Left ventricle myocardium inferior (tissue), 1 donor: ENCODE measurements at places on chromosomes 13 and 19.
A peak's percentile ranks its signal among the peaks of the same experiment; 100 is the strongest.

GRCh38 chr13:95492044-95492801 lies 60.3 kb upstream of the CLDN10 start:
- H3K4me3 ChIP-seq: no peak overlapping the region
- no peaks in the 10 kb centered on the region for H3K36me3 ChIP-seq
- H3K4me1 ChIP-seq: peaks cover 5% of the 10 kb centered on the region
- H3K27ac ChIP-seq: no peak overlapping the region

DNA sequence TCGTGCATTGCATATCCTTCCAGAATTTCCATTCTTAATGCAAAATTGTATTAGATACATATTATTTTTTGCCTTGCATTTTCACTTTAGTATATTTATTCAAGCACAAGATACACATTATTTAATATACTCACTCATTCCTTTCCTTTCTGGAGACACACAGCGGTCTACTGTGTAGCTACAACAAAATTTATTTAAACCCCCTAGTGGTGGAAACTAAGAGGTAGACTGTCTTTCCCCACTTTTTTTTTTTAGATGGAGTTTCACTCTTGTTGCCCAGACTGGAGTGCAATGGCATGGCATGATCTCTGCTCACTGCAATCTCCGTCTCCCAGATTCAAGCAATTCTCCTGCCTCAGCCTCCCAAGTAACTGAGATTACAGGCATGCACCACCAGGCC lies 2040.3 kb upstream of the PCDH20 start:
- no peak for DNase-seq
- H3K4me1 ChIP-seq: no peaks in the 10 kb centered on the region
- no peak overlapping the region for H3K4me3 ChIP-seq
- H3K27ac ChIP-seq: no peak overlapping the region

- H3K36me3 ChIP-seq: peaks cover 22% of the 10 kb centered on the region
- no peak overlapping the region for H3K27ac ChIP-seq
- no peak for DNase-seq
- H3K27me3 ChIP-seq: no peaks in the 10 kb centered on the region
- peaks cover 46% of the 10 kb centered on the region for H3K4me1 ChIP-seq
- no peak overlapping the region for H3K4me3 ChIP-seq
These were observed 12.3 kb downstream of the RBM26 start for GRCh38 chr13:79393564-79394249.

DNA sequence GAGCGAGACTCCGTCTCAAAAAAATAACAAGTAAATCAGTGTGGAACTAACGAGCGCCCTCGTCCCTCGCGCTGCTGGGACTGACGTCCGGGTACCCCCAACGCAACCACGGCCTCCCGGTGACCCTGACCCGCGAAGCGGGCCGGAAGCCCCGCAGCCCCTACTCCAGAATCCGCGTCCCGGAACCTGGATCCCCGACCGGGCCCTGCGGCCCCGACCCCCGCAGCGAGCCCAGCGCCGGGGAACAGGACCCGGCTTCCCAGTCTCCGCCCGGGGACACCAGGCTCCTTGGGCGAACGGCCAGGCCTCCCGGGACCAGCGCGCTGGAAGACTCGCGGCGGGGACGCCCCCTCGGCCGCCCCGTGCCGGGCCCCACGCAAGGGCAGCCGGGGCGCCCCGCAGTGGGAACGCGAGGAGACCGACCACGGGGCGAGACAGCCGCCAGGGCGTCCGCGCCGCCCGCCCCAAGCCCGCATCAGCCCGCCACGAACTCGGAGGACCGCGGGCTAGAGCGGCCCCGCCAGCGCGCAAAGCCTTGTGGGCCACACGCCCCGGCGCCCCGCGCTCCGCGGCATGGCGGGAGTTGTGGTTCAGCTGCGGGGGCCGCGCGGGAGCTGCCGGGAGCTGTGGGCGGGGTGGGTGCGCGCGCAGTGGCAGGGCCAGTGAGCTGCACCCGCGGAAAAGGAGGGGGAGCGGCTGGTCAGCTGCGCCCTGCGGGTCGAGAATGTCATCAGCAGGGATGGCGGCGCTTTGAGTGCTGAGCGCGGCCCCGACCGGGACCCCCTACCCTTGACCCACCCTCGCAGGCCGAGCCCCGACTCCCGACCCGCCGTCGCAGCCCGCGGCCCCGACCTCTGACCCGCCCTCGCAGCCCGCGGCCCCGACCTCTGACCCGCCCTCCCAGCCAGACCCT lies 7.5 kb upstream of the MADCAM1 start:
- H3K4me3 ChIP-seq: peak overlapping the region; percentile 97
- peaks cover 32% of the 10 kb centered on the region for H3K4me1 ChIP-seq

DNA sequence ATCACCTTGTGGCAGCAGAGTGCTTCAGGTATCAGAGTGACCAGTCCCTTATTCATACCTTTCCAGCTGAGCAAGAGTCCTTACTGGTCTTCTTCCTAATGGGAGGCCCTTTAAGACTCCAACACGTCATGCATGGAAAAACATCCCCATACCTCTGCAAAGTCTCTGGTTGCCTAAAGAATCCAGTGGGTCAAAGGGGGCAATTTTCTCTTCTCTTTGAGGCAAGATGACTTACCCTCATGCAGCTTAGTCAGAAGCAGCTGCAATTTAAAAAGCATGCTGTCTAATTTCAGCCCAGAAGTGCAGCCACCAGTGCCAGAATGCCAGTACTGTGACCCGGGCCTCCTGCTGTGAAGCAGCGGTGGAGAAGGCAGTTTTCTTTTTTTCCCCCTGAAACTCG lies 18.7 kb downstream of the PPP5C start:
- no peak for DNase-seq
- H3K27me3 ChIP-seq: no peaks in the 10 kb centered on the region
- no peak overlapping the region for H3K27ac ChIP-seq
- peaks cover 26% of the 10 kb centered on the region for H3K4me1 ChIP-seq
- H3K36me3 ChIP-seq: peaks cover 20% of the 10 kb centered on the region

- H3K27me3 ChIP-seq: no peaks in the 10 kb centered on the region
- no peak overlapping the region for H3K27ac ChIP-seq
- DNase-seq: no peak
- no peaks in the 10 kb centered on the region for H3K36me3 ChIP-seq
- H3K4me1 ChIP-seq: no peaks in the 10 kb centered on the region
These were observed 473.0 kb downstream of the TBC1D4 start for GRCh38 chr13:75008926-75009325.

GRCh38 chr13:110129076-110129475 lies 177.9 kb downstream of the COL4A1 start:
- H3K36me3 ChIP-seq: no peaks in the 10 kb centered on the region
- peaks cover 63% of the 10 kb centered on the region for H3K4me1 ChIP-seq
- no peaks in the 10 kb centered on the region for H3K27me3 ChIP-seq
- peak overlapping the region; percentile 5 for H3K4me3 ChIP-seq

GRCh38 chr19:57888107-57888559 lies 704 bp downstream of the ZNF814 start:
- peak overlapping the region; percentile 79 for H3K4me3 ChIP-seq
- no peaks in the 10 kb centered on the region for H3K27me3 ChIP-seq
- DNase-seq: no peak
- peaks cover 25% of the 10 kb centered on the region for H3K36me3 ChIP-seq

GRCh38 chr19:58338825-58339558 lies 12.2 kb downstream of the ZSCAN22 start:
- H3K27ac ChIP-seq: no peak overlapping the region
- no peak overlapping the region for H3K4me3 ChIP-seq
- H3K27me3 ChIP-seq: no peaks in the 10 kb centered on the region
- H3K36me3 ChIP-seq: peaks cover 42% of the 10 kb centered on the region
- no peak for DNase-seq

DNA sequence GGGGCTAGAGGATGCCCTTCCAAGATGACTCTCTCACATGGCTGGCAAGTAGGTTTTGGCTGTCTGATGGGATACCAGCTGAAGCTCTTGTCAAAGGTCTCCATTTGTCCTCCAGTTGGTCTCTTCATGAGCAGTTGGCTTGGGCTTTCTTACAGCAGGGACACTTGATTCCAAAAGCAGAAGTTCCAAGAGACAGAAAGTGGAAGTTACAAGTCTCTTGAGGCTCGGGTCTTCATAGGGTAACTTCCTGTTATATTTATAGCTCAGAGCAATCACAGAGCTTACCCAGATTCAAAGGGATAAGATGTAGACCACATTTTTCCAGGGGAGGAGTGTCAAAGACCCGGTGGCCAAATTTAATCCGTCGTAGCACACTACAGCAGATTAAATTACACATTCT lies 440.0 kb downstream of the RFC3 start:
- no peak for DNase-seq
- peaks cover 8% of the 10 kb centered on the region for H3K4me1 ChIP-seq
- no peaks in the 10 kb centered on the region for H3K36me3 ChIP-seq
- H3K4me3 ChIP-seq: no peak overlapping the region

GRCh38 chr19:14779151-14779550 lies 791 bp upstream of the ADGRE2 start:
- H3K4me1 ChIP-seq: peaks cover 9% of the 10 kb centered on the region
- H3K27ac ChIP-seq: no peak overlapping the region
- H3K27me3 ChIP-seq: peaks cover 81% of the 10 kb centered on the region
- H3K36me3 ChIP-seq: no peaks in the 10 kb centered on the region
- DNase-seq: no peak

- no peaks in the 10 kb centered on the region for H3K27me3 ChIP-seq
- no peak overlapping the region for H3K27ac ChIP-seq
- no peak overlapping the region for H3K4me3 ChIP-seq
These were observed 18.9 kb upstream of the IGFL1 start for GRCh38 chr19:46210669-46211068.

GRCh38 chr13:80086304-80086721 lies 254.6 kb downstream of the SPRY2 start:
- H3K4me1 ChIP-seq: peaks cover 21% of the 10 kb centered on the region
- H3K4me3 ChIP-seq: no peak overlapping the region
- H3K27me3 ChIP-seq: no peaks in the 10 kb centered on the region
- DNase-seq: no peak

GRCh38 chr19:51695088-51695487 lies 2.0 kb downstream of the SPACA6 start:
- H3K36me3 ChIP-seq: peaks cover 57% of the 10 kb centered on the region
- no peak overlapping the region for H3K4me3 ChIP-seq
- DNase-seq: no peak
- H3K27me3 ChIP-seq: no peaks in the 10 kb centered on the region
- H3K4me1 ChIP-seq: peaks cover 44% of the 10 kb centered on the region

GRCh38 chr13:38419312-38419873 lies 69.7 kb downstream of the UFM1 start:
- peaks cover 31% of the 10 kb centered on the region for H3K4me1 ChIP-seq
- DNase-seq: no peak
- no peaks in the 10 kb centered on the region for H3K27me3 ChIP-seq
- no peak overlapping the region for H3K27ac ChIP-seq

DNA sequence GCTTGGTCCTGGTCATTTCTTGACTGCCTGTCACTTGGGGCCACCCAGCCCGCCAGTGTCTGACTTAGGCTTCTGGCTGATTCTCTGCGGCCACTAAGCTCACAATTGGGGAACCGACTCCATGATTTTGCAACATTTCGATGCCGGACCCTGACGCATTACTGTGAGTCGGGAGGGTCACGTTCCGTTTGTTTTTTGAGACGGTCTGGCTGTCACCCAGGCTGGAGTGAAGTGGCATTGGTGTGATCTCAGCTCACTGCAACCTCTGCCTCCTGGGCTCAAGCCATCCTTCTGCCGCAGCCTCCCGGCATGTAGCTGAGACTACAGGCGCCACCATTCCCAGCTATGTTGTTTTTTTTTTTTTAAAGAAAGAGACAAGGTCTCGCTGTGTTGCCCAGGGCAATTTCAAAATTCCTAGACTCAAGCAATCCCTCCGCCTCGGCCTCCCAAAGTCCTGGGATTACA lies 3.2 kb upstream of the ADAT3 start:
- H3K4me3 ChIP-seq: no peak overlapping the region
- peaks cover 24% of the 10 kb centered on the region for H3K4me1 ChIP-seq
- DNase-seq: peak; percentile 39
- no peaks in the 10 kb centered on the region for H3K27me3 ChIP-seq
- peak overlapping the region; percentile 40 for H3K27ac ChIP-seq

- no peaks in the 10 kb centered on the region for H3K36me3 ChIP-seq
- H3K4me3 ChIP-seq: peak overlapping the region; percentile 19
- no peaks in the 10 kb centered on the region for H3K27me3 ChIP-seq
- peaks cover 75% of the 10 kb centered on the region for H3K4me1 ChIP-seq
These were observed 52.0 kb upstream of the NPAS1 start for GRCh38 chr19:46967578-46968032.

- peaks cover 78% of the 10 kb centered on the region for H3K36me3 ChIP-seq
- DNase-seq: no peak
- H3K4me3 ChIP-seq: no peak overlapping the region
- H3K27ac ChIP-seq: peak overlapping the region; percentile 55
- H3K4me1 ChIP-seq: peaks cover 47% of the 10 kb centered on the region
These were observed 7.2 kb downstream of the GPX4 start for GRCh38 chr19:1110809-1111640.

- H3K36me3 ChIP-seq: no peaks in the 10 kb centered on the region
- H3K4me1 ChIP-seq: peaks cover 46% of the 10 kb centered on the region
- H3K27ac ChIP-seq: peak within 1 kb of the TSS; percentile 90
- peak; percentile 84 for DNase-seq
- H3K27me3 ChIP-seq: no peaks in the 10 kb centered on the region
These were observed at the start of gene WTIP for GRCh38 chr19:34480971-34481841. TSS of gene WTIP (plus strand) at chr19:34481758. CDS start at chr19:34481975, 217 bp downstream.

GRCh38 chr13:48906200-48906599 lies 69.5 kb upstream of the FNDC3A start:
- H3K4me3 ChIP-seq: no peak overlapping the region
- no peak for DNase-seq
- H3K4me1 ChIP-seq: no peaks in the 10 kb centered on the region
- H3K27ac ChIP-seq: no peak overlapping the region
- no peaks in the 10 kb centered on the region for H3K36me3 ChIP-seq

GRCh38 chr19:30722186-30722585 lies 350.0 kb downstream of the ZNF536 start:
- no peak overlapping the region for H3K27ac ChIP-seq
- H3K4me3 ChIP-seq: no peak overlapping the region
- no peaks in the 10 kb centered on the region for H3K27me3 ChIP-seq
- no peak for DNase-seq

GRCh38 chr19:50325310-50326100 lies 3.7 kb downstream of the KCNC3 start:
- peaks cover 36% of the 10 kb centered on the region for H3K4me1 ChIP-seq
- peaks cover 49% of the 10 kb centered on the region for H3K27me3 ChIP-seq
- DNase-seq: peak; percentile 62
- no peak overlapping the region for H3K27ac ChIP-seq

DNA sequence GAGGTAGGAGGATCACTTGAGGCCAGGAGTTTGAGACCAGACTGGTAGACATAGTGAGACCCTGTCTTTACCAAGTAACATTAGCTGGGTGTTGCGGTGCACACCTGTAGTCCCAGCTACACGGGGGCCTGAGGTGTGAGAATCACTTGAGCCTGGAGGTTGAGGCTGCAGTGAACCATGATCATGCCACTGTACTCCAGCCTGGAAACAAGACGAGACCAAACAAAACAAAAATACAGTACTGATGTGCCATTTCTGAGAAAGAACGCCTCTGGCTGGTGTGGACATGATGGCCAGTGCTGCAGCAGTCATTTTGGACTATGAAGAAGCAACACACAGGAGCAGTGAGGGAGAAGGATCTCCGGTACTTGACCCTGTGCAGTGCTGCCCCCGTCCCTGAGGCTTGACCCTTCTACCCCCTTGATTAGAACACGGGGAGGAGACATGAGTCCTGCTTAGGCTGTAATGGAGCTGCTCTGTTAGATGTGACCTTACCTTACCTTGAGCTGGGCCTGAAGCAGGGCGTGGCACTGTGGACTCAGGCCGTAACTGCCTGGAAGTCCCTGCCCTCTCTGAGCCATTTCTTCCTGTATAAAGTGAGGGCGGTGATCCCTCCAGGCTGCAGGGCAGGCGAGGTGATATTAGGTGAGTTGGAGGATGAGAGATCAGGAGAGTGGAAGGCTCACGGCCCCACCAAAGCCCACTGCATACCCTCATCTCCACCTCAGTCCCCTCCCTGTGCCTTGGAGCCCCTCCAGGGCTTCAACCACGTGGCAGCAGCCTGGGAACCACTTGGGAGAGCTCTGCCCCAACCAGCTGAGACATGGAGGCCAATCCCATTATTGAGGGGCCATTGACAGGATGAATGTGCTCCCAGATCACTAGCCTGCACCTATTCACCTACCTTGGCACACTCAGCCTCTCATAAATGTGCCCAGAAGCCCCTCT lies 5.9 kb downstream of the RPL18A start:
- no peak overlapping the region for H3K27ac ChIP-seq
- no peak overlapping the region for H3K4me3 ChIP-seq
- DNase-seq: no peak
- peaks cover 46% of the 10 kb centered on the region for H3K36me3 ChIP-seq
- peaks cover 27% of the 10 kb centered on the region for H3K4me1 ChIP-seq
